Stimulated activated naive CD8-positive, alpha-beta T cell treated with anti-CD3 and anti-CD28 coated beads, Interleukin-15, amount 100 ng/mL, for 72 hours (primary cell): ENCODE measurements at places on chromosomes 1 and 21.

- no peak for DNase-seq
Observed at GRCh38 chr1:16209847-16210407, 2.5 kb downstream of the ARHGEF19 start.

DNA sequence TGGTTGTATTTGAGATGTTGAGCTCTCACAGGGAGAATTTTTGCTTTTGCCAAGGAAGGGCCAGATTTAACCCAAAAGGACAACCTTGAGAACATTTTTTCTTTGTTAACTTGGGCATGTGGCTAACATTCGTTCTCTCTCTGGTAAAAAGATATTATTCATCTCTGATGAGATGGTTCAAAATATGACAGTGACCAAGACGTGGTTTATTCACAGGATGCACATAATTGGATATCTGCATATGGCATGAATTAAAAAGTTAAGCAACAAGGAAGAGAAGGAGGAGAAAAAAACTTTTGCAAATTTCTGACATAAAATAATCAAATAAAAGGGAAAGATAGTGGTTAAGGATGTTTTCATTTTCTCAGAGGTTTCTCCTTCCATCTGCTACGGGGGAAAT is 43.1 kb upstream of the BCL10 start:
- DNase-seq: no peak

GRCh38 chr1:77018311-77018710 is 151.0 kb downstream of the ST6GALNAC5 start:
- no peak for DNase-seq

- DNase-seq: peak; percentile 13
Observed at GRCh38 chr1:185045814-185046492, 595 bp downstream of the RNF2 start.

- no peak for DNase-seq
Observed at GRCh38 chr1:21344098-21344749, 54.0 kb upstream of the ECE1 start.

DNA sequence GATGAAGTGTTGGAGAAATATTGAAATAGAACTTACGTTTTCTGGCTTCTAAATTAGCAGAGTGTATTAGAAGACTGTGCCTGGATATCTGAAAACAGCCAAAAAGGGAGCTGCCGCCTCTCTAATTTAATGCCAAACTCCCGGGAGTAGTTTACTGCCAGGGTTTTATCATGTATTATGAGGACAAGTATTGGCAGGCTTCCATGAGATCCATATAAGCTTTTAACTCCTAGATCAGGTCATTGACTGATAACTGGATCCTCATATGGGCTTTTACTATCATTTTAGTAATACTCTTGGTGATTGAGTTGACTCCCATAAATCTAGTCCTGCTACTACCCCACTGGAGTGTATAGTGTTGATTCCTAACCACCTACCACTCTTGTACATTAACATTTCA is 178.4 kb upstream of the CXADR start:
- no peak for DNase-seq

DNA sequence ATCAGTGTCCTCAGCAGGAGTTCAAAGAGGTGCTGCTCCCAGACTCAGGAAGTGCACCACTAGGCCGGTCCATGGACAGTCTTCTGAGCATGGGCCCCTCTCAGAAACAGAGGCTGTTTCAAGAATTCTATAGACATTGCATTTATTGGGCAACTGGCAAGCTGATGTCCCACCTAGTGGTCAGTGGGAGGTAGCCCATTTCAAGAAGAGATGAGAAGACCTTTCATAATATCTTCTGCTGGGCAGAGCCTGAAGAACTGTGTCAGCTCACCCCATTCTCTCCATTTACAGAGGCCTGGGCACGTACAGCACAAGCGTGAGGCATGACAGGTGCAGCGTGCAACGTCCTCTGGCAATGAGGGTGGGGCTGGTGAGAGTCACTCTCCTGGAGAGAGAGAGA is 216.0 kb downstream of the DYRK1A start:
- no peak for DNase-seq

- no peak for DNase-seq
Observed at GRCh38 chr1:8763888-8764287, 53.6 kb downstream of the RERE start.

- DNase-seq: no peak
Observed at GRCh38 chr1:204418174-204419063, 6.8 kb upstream of the PPP1R15B start.
